ENCODE measurements at places on chromosomes 1 and 21.

- no peak for DNase-seq
Measured at GRCh38 chr1:226185141-226186036, 1.2 kb downstream of the ACBD3 start.

DNA sequence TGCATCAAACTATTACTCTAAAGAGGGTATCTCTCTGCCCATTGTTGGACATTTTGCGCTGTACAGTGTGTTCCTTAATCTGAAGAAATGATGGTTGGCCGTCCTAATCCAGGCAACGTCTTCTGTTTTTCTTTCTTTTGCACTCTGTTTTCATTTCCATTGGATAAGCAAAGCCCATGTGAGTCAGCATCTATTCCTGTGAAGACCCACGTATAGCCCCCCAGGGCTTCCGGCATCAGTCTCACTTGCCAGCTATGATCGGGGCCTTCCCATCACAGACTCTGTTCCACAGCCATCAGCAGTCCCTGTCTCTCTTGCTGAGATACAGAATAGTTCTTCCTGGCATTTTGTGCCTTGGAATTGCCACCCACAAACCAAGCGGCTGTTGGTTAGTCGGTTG, 29.2 kb upstream of the BRDT start:
- no peak for DNase-seq

- DNase-seq, result no peak
Measured at GRCh38 chr1:56992318-56993125, 26.7 kb upstream of the C8B start.

DNA sequence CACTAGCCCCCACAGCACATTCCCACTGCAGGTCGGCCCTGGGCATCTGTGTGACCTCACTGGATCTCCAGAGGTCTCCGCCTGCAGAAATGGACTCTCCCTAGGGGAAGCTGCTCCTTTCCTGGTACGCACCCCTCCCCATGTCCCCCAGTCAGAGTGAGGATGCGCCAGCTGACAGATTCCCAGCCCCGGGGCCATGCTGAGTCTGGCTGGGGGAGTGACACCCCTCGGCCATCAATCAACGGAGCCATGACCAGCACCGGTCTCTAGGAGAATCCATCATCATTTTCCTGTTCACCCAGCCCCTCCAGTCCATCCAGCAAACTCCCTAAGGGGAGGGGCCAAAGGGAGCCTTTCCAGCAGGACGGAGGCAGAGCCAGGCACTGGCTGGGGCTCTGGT, 68.7 kb upstream of the PAX7 start:
- DNase-seq, result no peak

DNA sequence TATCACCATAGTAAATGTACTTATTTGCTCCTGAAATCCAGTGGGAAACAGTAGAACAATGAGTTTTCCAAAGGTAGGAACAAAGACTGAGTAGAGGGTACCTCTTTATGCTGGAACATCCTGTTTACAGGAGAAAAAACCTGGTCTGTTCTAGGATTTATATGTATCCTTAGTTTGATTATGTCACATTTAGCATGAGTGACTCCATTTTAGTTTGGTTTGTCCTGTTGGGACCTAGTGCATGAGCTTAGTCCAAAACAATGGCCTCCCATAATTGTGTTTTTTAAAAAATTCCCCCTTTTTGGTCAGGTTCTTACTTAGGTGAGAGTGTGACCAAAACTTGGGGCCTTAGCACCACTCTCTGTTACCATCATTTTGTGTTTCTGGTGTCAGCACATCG, 3.5 kb upstream of the MRPL55 start:
- DNase-seq, result no peak

DNA sequence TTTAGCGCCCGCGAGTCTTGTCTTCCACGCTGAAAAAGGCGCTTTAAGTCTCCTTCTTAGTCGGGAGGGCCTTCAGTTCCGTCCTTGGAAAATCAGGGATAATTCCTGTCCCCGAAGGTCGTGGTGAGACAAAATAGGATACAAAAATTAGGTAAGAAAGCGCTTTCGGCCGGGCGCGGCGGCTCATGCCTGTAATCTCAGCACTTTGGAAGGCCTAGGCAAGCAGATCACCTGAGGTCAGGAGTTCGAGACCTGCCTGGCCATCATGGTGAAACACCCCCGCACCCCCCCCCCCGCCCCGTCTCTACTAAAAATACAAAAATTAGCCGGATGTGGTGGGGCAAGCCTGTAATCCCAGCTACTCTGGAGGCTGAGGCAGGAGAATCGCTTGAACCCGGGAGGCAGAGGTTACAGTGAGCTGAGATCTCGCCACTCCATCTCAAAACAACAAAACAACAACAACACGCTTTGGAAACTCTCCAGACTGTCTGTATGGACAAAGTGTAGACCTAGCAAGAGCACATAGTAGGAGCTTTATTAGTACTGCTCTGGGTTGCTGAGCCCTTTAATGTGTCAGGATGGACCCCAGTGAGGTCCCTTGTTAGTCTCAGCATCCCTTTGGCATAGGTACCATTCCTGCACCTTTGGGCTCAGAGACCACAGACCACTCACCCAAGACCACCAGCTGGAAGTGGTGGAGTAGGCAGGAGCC, 790 bp upstream of the TMEM54 start:
- DNase-seq, result no peak

Measured in kidney glomerular epithelial cell (primary cell).